ENCODE measurements at places on chromosomes 1 and 21.

DNA sequence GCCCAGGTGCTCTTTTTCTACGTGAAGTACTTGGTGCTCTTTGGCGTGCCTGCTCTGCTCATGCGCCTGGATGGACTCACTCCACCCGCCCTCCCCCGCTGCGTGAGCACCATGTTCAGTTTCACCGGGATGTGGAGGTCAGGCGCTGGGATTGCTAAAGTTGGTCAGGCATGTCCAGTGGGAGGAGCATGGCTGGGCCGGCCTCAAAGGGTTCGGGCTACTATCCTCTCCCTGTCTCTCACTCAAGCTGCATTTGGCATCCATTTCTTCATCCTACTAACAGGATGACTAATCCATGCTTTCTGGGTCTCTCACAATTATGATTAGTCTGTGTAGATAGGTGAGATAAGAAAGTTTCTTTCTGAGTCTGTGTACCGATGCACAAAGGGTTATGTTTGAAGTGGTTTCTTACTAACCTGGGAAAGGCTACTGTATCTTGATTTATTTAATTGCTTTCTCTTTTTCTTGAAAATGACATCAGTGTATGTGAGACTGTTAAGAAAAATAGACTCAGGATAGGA, 135.9 kb downstream of the HHAT start:
- DNase-seq = no peak

GRCh38 chr1:113998361-113998760, 19.1 kb downstream of the OLFML3 start:
- DNase-seq = peak; percentile 73

DNA sequence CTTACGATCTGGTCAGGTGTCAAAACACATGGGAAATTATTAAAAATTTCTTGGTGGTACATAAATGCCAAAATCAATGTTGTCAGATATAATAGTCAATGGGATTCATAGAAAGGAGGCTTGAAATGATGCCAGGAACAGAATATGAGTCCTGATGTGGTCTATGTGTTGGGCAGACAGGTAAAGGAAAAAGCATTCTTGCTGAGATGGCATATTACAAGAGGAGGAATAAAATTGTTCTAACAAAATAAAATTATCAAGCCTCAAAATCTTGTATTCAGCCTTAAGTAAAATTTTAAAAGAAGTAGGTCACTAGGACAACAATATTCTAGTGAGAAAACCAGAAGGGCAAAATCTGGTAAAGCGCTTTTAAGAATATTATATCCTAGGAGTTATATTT, 30.9 kb upstream of the EDEM3 start:
- DNase-seq = no peak

GRCh38 chr1:244010191-244010590, 40.9 kb upstream of the ZBTB18 start:
- no peak for DNase-seq

- peak; percentile 86 for DNase-seq
Measured at GRCh38 chr1:202567738-202568137, 142.5 kb downstream of the SYT2 start.

DNA sequence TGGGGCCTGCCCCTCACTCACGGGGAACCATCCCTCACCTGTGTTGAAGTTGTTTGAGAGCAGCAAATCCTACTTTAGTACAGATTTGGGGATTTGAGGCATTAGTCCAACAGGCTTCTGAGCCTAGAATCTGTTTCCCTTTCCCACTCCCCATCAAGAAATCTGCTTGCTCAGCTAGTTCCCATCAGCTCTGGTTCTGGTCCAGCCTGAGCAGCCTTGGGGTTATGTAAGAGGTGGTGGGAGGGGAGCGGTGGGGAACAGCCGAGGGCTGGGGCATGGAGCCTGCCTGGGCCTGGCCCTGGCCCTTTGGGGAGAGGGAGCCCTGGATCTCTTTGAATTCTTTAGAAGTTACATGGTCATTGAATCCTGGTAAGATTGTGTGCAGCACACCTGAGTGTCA, 4.1 kb downstream of the GSTM5 start:
- no peak for DNase-seq

DNA sequence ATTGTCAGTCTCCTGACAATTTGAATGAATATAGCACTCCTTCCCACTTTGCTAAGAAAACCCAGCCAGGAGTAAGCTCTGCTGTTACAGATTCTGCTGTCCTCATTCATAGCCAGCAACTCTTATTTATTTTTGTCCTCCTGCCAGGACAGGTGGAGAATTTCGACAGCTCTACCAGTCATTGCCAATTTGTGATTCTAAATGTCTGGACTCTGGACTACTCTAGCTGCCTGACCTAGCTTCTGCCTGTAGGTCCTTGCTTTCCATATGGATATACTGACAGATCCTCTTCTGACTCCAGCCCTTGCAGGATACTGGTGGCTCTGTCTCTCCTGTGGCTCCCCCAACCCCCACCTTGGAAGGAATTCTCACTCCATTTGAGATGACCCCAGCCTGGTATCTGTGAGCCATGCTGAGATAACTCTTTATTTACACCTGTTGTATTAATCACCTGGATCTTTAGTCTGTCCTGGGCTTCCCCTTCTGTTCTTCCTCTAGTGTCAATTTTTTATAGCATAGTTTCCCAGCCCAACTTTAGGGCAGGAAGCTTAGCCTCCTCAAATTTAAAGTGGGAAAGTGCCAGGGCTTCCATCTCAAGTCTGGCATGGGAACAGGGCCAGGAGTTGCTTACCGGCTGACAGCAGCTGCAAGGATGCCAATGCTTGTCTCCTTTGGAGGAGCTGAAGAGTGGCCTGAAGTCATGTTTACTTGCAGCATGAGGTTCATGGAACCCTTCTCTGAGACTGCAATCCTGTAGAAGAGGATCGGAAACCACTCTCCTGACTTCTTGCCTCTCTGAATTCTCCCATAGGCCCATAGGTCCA, 6.7 kb downstream of the PM20D1 start:
- DNase-seq = no peak

- DNase-seq = peak; percentile 87
Measured at GRCh38 chr1:77473690-77474089, 191.9 kb downstream of the AK5 start.

- DNase-seq = no peak
Measured at GRCh38 chr1:228530951-228531731, 44.0 kb downstream of the RNF187 start.

- no peak for DNase-seq
Measured at GRCh38 chr1:110012100-110012780, 22.2 kb upstream of the STRIP1 start.

- DNase-seq = peak; percentile 43
Measured at GRCh38 chr1:19661721-19662228, 2.9 kb upstream of the HTR6 start.

GRCh38 chr1:203184467-203184866, 2.0 kb downstream of the CHI3L1 start:
- DNase-seq = no peak

GRCh38 chr1:30731806-30732276, 8.5 kb upstream of the MATN1 start:
- DNase-seq = no peak

DNA sequence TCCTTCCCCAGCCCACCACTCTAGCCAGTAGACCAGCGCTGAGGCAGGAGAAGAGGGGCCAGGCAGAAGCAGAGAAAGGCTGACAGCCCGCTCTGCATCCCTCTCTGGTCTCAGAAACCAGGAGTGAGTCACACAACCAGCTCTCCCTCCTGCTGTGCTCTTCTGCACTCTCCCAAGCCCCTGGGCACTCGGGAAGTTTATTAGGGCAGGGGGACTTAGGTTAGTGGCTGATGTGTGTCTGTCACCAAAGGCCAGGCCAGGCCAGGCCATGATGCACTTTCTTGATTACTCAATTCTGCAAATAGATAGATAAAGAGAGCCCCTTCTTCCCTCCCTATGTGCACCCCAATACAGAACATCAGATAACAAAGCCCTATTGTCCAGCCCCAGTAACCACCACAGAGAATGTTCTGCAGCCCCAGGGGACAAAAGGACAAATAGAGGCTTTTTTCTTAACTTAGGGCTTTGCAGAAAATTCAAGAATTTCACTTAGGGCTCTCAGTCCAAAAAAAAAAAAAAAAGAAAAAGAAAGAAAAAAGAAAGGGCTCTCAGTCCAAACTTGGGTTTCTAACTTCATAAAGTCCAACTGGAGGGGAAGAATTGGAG, 52.9 kb upstream of the CNTN2 start:
- DNase-seq = no peak
